Gastrocnemius medialis (tissue), 4 donors: ENCODE measurements at places on chromosomes 2 and 18. TPM values are rescaled to one million over a fixed set of nuclear protein-coding genes. Genes with fewer than 3 reads are reported as not detected.

FOXD4L1 gene
- not detected for total RNA-seq

CPS1 gene
- 2.4 TPM for total RNA-seq

DUSP2 gene
- 4.0 TPM for total RNA-seq

SLC5A7 gene
- total RNA-seq: not detected

GRCh38 chr2:201965550-201965949, 68.1 kb upstream of the FZD7 start:
- no peaks in the 10 kb centered on the region for H3K36me3 ChIP-seq
- H3K27ac ChIP-seq: no peak overlapping the region
- no peaks in the 10 kb centered on the region for H3K27me3 ChIP-seq
- no peak for DNase-seq

DNA sequence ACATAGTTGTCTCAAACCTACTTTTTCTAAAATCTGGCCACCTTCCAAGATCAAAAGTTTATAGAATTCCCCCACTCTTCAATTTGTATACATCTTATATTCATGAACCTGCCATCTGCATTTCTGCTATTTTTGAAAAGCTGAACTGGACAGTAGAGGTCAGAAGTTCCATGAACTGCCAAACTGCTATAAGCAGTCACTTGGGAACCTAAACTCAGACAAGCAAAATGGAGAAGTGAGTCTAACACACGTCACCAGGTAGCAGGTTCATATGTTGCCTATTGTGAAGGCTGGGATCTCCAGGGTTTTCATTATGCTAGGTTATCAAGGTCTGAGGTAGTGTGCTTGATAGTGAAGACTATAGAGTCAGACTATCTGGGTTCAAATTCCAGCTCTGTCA, 2.0 kb upstream of the MYO1B start:
- H3K27me3 ChIP-seq: no peaks in the 10 kb centered on the region
- peaks cover 7% of the 10 kb centered on the region for H3K4me1 ChIP-seq
- no peak for DNase-seq
- no peak overlapping the region for H3K4me3 ChIP-seq
- H3K36me3 ChIP-seq: no peaks in the 10 kb centered on the region

DNA sequence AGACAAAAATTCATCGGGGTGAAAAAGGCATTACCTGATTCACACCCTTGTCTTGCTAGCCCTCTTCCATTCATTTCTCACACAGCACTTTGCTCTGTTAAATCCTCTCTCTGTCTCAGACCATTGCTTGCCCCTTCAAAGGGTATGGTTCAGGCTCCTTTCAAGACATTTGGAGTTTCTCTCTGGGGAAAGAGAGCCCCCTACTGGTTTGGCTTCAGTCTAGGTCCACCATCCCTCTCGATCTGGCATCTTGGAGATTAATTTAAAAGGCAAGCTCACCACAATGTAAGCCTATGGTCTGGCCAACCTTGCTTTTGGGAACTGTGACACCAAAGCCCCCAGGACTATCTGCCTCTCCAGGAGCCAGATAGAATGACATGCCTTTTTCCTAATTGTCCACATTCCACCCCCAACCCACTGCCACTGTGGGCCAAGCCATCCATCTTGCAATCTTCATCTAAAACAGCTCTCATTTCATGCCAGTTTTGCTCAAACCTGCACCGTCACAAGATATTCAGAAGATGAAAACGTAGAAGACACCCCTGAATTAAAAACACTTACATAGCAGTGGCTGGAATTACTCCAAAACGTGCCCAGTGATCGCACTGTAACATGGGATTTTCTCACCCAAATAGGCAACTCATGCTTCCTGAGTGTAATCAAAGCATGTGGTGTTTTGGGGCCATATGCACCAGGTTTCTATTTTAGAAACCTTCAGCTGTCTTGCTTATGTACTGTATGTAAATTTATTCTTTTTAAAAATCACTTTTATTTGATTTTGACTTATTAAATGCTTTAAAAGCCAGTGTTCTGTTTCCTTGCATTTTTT, 93.9 kb downstream of the FARSB start:
- no peaks in the 10 kb centered on the region for H3K36me3 ChIP-seq
- H3K27me3 ChIP-seq: no peaks in the 10 kb centered on the region
- H3K4me1 ChIP-seq: no peaks in the 10 kb centered on the region
- no peak overlapping the region for H3K4me3 ChIP-seq
